Heart right ventricle (tissue), 16 donors: ENCODE measurements at places on chromosomes 16 and 17.

DNA sequence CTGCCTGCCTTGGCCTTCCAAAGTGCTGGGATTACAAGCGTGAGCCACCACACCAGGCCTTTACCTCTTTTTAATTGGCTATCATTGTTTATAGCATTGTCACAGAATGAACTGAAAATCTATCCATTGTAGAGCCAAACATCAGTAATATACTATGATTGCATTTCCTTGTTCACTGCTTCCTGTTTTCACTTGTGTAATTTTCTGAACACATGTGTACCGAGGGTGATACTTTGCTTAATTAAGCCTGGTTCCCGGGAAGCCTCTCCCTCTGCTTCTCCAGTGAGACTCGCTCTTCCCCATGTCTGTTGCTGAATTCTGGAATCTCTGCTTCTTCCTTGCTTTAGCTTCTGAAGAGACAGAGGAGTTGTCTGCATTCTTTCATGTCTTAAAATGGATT, 33.1 kb downstream of the POLR3E start:
- H3K27ac ChIP-seq, result no peak overlapping the region
- no peaks in the 10 kb centered on the region for H3K4me1 ChIP-seq
- no peaks in the 10 kb centered on the region for H3K36me3 ChIP-seq
- H3K27me3 ChIP-seq, result no peaks in the 10 kb centered on the region

DNA sequence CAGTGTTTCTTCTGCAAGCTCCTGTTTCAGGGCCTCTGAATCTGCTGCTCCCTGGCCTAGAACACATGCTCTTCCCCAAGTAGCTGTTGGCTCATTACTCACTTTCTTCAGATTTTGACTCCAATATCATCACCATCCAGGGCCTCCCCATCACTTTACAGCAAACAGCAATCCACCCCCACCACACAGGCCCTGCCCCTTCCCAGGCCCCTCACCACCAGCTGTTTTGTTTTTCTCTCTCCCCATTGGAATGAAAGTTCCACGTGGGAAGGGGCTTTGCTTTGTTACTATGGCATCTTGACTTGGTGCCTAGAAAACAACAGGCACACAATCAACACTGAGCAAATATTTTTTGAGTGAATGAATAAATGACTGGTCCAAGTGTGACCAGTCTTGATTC, 4.0 kb downstream of the TMEM170A start:
- H3K4me3 ChIP-seq, result no peak overlapping the region
- no peaks in the 10 kb centered on the region for H3K36me3 ChIP-seq
- H3K27me3 ChIP-seq, result no peaks in the 10 kb centered on the region
- peaks cover 72% of the 10 kb centered on the region for H3K4me1 ChIP-seq
- H3K27ac ChIP-seq, result no peak overlapping the region

DNA sequence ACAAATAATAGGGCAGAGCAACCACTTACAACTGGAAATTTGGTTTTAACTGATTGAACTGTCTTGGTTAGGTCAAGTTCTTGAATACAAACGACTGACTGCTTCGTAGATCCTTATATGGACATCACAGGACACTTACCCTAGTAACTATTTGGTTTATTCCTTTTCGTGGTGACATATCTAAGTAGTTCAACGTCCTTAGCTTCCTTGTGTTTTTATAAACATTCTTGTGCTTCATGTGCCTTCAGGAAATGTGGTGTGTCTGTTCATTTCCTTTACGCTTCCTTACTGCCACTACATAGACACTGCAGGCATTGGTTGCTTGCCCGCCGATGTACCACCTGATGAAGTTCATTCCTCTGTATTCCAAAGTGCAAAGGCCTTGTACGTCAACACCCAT, 59.3 kb downstream of the USP10 start:
- peaks cover 8% of the 10 kb centered on the region for H3K4me1 ChIP-seq
- no peak overlapping the region for H3K4me3 ChIP-seq
- no peaks in the 10 kb centered on the region for H3K27me3 ChIP-seq
- peaks cover 61% of the 10 kb centered on the region for H3K36me3 ChIP-seq
- no peak for DNase-seq
- no peak overlapping the region for H3K27ac ChIP-seq

GRCh38 chr17:78940708-78941107, 15.5 kb upstream of the TIMP2 start:
- H3K27me3 ChIP-seq, result no peaks in the 10 kb centered on the region
- no peak overlapping the region for H3K27ac ChIP-seq
- DNase-seq, result no peak
- H3K4me1 ChIP-seq, result peaks cover 13% of the 10 kb centered on the region
- no peaks in the 10 kb centered on the region for H3K36me3 ChIP-seq
- no peak overlapping the region for H3K4me3 ChIP-seq

DNA sequence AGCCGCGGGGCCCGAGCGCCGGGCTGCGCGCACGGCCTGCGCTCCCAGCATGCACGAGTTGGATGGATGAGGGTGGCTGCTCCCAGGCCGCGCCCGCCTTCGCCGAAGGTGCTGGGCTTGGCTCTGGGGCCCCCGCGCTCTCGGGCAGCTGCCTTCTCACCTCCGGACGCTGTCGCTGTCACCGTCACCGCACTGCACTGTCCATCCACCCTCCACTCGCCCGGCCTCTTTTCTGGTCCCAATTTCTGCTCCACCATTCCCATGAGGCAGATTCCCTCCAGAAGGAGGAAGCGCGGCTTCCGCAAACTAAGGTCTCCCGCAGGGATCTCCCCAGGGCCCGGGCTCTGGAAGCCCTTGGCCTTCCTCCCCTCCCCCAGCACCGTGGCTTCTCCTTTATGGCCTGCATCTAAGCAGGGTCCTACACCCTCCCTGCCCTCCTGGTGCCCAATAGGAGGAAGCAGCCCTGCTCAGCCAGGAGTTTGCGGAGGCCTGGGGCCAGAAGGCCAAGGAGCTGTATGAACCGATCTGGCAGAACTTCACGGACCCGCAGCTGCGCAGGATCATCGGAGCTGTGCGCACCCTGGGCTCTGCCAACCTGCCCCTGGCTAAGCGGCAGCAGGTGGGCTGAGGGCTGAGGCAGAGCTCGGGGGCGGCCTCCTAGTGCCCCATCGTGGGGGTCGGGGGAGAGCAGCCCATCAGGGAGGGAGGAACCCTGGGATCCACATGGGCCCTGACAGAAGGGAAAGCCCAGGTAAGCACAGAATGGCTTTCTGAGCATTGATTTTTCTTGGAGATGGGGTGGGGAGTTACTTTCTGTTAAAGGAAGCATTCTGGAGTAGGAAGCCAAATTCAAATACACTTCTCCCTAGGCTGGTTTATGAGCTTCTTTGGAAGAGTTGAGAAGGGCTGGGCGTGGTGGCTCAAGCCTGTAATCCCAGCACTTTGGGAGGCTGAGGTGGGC, 899 bp downstream of the ACE start:
- no peaks in the 10 kb centered on the region for H3K27me3 ChIP-seq
- no peak for DNase-seq
- H3K4me1 ChIP-seq, result peaks cover 67% of the 10 kb centered on the region
- peak overlapping the region; percentile 61 for H3K4me3 ChIP-seq

DNA sequence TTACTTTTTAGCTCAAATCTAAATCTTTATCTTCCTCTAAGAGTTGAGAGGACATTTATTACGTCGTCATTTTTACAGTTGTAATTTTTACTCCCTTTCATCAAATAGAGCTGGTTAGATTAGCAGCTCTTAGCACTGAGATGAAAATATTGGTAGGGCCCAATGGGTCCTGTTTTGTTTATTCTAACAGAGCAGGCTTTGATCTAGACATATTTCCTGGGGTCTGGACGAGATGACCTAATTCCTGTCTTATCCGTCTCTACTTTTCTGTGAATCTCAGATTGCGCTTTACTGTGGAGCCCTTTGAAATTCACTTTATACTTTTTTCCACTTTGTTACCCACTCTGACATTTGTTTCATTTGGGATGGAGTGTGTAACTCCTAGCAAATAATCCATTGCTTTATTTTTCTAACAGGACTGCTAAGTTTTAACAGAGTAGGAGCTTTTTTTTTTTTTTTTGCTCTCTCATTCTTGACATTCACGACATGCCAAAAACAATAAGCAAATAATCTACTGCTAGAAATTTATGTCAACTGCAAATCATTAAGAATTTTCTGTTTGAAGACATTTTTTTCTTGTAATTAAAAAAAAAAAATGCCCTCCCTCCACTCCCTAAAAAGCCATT, 18.5 kb downstream of the SALL1 start:
- no peaks in the 10 kb centered on the region for H3K4me1 ChIP-seq
- H3K27ac ChIP-seq, result no peak overlapping the region
- H3K27me3 ChIP-seq, result peaks cover 11% of the 10 kb centered on the region
